WTC11 (cell line): ENCODE measurements at places on chromosomes 1 and 21. TPM values are rescaled to one million over a fixed set of nuclear protein-coding genes. Genes with fewer than 3 reads are reported as not detected.

- DNase-seq = no peak
Observed at GRCh38 chr1:18803151-18803791, 56.2 kb downstream of the TAS1R2 start.

Gene CFHR4
- 0.42 TPM in 1 of 3 replicates, not detected in the others for total RNA-seq

DNA sequence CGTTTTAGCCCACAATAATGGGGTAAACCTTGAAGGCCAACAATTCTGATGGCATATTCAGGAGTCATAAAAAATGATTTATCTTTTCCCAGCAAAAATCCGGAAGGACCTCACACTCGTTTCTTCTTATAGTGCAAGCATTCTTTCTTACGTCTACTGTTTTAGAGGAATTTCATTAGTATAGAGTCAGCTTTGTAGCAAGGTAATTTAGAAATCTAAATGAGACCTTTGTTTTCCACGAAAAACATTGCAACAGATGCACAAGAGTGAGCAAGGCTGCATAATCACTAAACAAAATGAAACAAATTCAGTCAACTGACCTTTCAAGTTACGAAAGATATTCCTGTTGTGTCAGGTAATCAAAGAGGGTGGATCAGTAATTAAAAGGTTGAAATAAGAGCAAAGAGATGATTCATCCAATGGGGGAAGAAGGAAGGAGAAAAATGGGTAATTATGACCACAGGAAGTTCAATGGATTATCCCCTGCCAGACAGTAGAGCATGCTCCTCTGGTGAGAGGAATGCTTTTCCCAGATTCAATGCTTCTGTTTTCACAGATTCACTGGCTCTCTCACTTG is 560 bp upstream of the CSDE1 start:
- DNase-seq = no peak

GRCh38 chr21:32604464-32604863 is 7.7 kb downstream of the CFAP298 start:
- DNase-seq = peak; percentile 87

GRCh38 chr1:39214998-39215873 is 10.7 kb downstream of the MACF1 start:
- DNase-seq = no peak

Gene UBL4B
- 0.11 TPM in 1 of 3 replicates, not detected in the others for total RNA-seq

DNA sequence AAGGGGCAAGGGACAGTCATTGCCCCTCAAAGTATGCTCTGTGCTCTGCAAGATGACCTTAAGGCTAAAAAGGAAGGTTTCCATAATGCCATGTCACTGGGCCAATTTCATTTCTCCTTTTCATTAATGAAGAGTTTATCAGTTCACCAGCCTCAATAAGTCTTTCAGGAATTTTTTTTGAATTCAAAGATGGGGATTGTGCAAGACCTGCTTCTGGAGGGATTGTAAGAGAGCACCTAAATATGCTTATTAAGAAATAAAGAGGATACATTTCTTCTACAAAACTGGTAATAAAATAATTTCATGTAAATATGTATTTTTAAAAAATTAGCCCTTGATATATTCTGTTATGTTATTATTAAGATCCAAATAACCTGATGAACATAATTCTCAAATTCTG is 86.8 kb upstream of the RGS4 start:
- no peak for DNase-seq

Gene RAB42
- total RNA-seq = 8.9 to 12.6 TPM (median 10.1 TPM) in 3 replicates

DNA sequence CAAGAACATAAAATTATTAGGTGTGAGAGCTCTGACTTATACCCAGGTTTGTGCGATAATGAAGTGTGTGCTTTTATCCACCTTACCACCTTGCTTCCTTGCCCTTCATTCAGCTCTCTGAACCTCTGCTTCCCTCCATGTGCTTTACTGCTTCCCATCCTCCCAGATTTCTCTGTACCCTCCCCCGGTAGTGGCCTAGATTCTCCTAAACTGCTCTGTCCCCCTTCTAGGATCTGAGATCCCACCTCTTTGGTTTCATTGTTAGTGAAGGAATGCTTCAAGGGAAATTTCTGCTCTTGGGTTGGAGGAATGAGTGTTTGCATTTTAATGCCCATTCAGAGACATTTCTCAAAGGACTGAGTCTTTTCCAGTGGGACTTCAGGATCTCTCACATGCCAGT is 159.5 kb downstream of the ST6GALNAC3 start:
- no peak for DNase-seq

GRCh38 chr1:224675590-224675989 is 59.5 kb downstream of the CNIH3 start:
- no peak for DNase-seq

DNA sequence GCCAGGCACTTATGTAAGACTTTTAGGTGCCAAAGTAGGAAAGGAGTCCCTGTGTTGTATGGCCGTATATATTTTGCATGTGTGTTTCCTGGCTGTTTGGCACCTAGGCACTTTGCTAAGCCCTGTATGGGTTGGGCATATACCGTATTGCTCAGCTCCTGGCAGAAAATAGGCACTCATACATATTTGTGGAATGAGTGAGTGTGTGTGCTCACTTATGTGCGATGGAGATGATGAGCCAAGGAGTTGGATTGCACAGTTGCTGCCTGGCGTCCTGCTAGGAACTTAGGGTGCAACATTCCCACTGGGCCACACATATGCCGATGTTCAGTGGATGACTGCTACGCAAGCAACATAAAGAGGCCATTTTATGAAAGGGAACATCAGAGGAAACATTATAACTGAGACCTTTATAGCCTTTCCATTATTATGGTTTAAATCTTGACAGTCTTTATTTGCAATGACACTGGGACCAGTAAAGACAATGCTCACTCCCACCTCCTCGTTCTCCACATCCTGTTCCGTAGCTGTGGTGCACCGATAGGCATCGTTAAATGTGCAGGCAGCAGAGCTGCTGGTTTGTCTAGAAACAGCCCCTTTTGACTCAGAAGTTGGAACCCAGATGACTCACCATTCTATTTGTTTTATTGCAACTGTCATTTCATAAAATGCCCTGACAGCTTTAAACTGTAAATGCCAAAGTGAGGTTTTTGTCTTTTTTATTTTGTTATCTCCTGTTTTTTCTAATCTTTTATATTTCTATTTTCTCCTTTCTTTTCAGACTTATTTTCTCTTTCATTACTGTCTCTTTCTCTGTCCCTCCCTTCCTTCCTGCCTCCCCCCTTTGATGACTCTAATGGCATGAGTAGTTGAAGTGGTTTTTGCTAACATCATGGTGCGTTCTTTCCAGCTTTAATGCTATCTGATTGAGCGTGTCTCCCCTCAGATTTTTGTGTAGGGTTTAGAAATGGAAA is 36.1 kb downstream of the PEX14 start:
- no peak for DNase-seq

DNA sequence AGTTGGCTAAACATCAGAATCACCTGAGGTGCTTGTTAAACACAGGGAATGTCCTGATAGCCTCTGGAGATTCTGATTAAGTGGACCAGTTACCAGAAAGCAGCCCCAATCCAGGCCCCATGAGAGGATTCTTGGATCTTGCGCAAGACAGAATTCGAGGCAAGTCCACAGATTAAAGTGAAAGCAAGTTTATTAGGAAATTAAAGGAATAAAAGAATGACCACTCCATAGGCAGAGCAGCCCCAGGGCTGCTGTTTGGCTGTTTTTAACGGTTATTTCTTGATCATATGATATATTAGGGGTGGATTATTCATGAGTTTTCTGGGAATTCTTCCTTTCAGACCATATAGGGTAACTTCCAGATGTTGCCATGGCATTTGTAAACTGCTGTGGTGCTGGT is 176.2 kb downstream of the ROR1 start:
- DNase-seq = no peak
